ENCODE measurements at places on chromosomes 11 and 22. TPM values are rescaled to one million over a fixed set of nuclear protein-coding genes. Genes with fewer than 3 reads are reported as not detected.

GRCh38 chr22:47396105-47396504 lies 633.7 kb downstream of the TBC1D22A start:
- DNase-seq: no peak

DNA sequence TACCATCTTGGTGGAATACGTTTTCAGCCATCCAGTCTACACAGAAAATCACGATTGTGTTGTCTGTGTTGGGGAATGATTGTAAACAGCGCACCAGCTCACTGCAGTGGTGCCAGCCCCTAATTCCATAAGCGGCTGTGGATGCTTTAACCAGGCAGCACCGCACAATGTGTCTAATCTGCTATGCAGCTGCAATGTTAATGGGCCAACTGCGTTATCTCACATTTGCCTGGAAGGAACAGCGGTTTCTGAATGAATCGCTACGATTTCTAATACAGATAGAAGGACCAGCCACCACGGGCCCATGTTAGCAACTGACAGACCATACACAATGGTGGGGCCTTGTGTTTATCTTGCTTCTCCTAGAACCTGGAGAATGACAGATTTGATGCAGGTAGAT lies 384.5 kb upstream of the KIRREL3 start:
- DNase-seq: no peak

DNA sequence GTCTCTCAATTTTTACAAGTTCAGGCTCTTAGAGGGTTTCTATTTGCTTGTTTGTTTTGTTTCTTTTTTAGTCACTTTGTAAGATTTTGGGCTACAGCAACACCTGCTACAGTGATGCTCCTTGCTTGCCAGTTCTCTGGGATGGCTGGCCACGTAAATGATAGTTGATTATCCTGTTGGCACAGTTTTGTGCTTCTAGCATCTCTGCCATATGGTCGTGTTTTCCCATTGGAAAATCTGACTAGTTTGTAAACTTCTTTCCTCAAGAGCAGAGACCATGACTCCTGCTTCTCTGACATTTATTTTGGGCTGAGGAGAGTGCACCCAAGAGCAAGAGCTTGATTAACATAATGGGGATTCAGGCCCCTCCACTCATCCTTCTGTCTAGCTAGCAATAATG lies 1621.6 kb upstream of the RAG2 start:
- no peak for DNase-seq

DNA sequence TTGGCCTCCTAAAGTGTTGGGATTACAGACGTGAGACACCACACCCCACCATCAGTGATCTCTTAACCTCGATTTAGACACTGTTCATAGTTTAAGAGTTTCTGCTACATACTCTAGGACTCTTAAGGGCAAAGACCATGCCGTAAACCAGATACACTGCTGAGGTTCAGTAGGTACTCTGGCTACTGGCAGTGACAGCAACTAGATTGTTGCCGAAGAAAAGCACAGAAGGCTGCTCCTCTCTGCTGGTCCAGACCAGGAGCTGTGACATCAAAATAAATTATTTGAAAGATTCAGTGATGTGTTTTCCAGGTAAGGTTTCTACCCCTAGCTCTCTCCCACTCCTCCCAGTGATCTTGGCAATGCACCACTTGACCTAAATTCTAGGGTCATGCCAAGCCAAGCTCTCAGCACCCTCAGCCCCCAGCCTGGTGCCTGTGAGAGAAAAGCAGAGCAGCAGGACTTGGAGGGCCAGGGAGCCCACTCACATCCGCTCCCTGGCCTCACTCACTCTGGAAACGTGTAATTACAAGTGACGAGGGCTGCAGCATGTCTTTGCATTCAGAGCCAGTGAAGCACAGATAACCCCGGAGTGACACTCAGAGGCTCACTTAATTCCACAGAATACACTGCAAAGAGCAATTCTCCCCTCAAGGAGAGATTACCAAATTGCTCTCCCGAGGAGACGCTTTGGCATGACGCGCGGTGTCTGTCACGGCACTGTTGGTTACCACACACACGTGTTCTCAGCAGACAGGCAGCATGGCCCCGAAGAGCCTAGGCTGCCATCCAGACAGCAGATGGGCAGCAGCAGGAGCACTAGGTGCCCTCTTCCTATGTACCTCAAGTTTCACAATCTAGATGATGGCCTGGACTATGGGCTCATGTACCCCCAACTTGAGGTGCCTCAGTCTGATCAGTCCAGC lies 96.9 kb upstream of the PITPNB start:
- DNase-seq: peak; percentile 27

GRCh38 chr11:1600626-1601025 lies 2.5 kb upstream of the KRTAP5-2 start:
- DNase-seq: no peak

- peak; percentile 64 for DNase-seq
Observed at GRCh38 chr22:17199003-17199731, 20.1 kb downstream of the ADA2 start.

GRCh38 chr22:41368543-41369423 lies 13.0 kb upstream of the TEF start:
- DNase-seq: no peak

DNA sequence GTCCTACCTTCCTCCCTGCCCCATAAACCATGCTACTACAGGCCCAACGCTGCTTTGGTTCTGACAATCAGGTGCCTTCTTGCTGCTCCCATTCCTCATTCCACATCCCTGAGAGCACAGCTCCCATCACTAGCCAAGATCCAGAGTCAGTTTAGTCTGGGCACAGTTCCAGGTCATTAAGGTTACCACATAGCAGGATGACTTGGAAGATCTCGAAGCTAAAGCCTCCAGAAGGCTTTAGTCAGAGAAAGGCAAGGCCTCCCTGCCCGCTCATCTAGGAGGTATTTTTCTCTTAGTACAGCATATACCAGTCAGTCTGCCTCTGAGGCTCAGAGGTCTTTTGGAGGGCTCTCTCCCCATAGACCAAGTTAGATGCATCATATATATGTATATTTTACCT lies 30.3 kb downstream of the TRIM66 start:
- DNase-seq: no peak

DNA sequence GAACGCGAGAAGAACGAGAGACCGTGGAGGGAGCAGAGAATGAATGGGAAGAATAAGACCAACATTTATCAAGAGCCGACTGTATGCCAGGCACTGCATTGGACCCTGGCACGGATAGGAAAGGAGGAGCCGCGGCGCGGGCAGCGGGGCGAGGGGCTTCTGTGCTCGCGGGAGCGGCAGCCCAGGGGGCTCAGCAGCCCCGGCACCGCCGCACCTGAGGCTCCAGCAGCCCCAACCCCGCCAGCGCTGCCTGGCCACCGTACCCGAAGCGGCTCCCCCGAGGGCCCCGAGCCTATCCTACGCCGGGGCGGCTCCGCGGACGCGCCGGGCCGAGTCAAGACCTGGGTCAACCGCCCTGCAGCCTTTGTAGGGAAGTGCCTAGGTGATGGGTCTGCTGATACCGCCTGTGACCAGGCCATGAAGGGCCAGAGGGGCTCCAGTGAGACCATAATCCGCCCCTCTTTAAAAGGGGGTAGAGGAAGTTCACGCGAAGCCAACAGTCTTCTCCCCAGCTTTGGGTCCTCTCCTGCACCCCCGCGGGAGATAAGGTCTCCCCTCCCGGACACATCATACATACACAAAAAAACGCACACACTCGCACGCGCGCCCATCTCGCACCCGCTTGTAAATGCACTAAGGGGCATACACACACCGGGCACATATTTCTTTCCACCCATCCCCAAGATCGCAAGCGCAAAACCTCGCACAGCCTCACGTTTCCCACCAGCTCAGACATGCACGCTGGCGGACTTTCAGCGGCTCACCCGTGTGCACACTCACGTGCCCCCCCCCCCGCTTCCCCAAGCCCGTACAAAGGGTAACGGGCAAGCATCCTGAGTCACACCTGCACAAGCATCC lies 935 bp upstream of the RTN4RL2 start:
- DNase-seq: no peak

DNA sequence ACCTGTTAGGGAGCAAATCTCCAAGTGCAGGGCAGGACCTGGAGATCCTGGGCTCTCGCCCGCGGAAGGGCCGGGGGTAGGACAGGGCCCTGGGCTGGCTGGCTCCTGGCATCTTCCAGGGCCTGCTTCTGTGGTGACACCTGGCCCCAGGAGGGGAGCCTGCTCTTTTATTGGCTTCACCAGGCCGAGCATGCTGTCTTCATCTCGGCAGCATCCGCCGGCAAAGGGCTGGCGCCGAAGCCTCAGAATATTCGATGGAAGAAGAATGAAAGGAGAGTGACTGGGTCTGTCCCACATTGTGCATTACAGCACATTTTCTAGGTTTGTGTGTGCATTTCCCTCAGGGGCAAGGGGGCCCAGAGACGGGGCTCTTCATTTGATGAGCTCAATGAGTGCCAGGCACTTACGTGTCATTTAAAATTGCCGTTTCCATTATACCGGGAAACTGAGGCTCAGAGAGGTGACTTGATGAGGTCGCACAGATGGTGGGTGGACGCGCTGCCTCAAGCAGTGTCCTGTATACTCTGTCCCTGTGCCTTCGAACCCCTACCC lies 70.0 kb downstream of the RBX1 start:
- DNase-seq: no peak

DNA sequence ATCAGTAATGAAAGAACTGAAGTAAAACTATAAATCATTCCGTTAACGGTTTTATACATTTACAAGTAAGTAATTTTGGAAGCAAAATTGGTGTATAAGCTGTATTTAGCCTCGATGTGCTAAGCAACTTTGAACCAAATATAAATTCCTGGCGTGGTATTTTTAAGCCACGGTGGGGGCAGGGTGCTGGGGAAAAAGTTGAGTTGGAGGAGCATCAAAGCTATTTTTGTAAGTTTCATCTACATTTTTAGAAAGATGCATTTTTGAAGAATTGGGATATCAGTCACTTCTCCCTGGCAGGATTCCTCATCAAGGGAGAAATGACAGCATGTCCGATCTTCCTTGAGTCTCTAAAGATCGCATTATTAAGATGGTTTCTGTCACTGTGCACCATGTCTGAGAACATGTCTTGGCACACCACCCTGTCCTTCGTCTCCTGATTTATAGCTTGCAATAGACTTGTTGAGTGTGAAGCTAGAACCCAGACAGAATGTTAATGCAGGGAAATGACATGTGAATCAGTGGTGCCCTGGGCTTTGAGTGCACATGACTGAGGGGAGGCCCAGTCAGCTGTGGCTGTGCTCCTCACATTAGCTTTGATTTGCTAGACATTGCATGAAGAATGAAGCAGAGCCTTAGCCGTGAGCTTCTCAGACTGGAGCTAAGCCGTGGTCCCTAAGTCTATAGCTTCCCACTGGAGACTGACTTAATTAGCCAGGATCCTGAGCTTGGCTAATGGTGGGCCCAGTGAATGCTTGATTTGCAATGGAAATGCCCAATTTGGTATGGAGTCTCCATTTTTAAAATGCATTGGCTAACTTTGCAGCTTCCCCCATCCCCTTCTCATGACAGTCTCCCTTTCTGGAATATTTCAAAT lies 127.0 kb downstream of the COMMD9 start:
- no peak for DNase-seq

- no peak for DNase-seq
Observed at GRCh38 chr11:10798330-10798928, 10.3 kb downstream of the EIF4G2 start.

- DNase-seq: no peak
Observed at GRCh38 chr22:19086417-19086816, 35.8 kb downstream of the DGCR2 start.

DNA sequence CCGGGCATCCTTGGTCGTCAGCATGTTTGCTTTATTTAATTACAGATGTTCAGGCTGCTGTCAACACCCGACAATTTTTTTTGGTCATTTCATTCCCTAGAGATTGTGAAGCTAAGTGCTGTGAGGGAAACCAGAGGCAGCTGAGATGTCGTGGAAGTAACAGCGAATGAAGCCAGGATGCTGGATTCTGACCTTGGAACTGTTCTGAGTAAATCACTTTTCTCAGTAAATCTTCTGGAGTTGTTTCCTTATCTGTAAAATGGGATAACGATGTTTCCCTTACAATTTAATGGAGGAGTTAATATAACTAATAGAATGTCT lies 390 bp upstream of the CKAP5 start:
- no peak for DNase-seq

DNA sequence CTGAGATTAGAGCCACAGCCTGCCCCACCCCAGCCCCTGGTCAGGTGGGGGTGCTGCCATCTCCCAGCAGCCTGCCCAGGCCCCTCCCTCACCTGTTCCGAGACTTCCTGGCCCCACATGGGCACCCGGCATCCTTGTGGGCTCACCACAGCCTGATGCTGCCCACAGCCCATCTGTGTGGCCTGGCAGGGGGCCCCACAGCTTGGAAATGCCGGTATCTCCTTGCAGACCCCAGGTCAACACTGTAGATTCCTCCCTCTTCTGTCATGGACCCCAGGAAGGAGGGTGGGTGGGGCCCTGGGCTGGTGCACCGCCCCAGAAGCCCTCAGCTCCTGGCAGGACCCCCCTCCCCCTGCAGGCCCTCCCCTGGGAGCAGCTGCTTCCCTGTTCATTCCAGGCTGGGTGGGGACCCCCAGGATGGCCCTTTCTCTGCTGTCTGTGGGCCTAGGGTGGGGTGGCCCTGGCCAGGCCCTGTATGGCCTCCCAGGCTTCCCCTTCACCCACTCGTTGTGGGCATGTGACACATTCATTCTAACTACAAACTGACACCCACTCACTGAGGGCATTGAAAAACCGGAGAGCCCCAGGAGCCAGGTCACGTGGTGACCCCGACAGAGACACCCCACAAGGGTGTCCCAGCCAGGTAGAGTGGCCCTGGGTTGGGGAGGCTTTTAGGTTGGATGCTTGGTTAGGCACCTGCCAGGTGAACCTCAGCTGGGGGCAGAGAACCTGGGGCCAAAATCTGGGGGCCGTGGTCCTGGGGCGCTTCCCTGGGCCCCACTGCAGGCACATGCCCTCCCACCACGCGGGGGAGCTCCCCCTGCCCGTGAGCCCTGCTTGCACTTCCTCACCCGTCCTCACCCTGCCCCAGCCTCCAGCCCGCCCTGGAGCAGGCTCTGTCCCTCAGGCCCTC lies 44.1 kb upstream of the CCDC188 start:
- DNase-seq: no peak

GRCh38 chr11:47225552-47226400 lies 11.0 kb downstream of the DDB2 start:
- DNase-seq: no peak

DNA sequence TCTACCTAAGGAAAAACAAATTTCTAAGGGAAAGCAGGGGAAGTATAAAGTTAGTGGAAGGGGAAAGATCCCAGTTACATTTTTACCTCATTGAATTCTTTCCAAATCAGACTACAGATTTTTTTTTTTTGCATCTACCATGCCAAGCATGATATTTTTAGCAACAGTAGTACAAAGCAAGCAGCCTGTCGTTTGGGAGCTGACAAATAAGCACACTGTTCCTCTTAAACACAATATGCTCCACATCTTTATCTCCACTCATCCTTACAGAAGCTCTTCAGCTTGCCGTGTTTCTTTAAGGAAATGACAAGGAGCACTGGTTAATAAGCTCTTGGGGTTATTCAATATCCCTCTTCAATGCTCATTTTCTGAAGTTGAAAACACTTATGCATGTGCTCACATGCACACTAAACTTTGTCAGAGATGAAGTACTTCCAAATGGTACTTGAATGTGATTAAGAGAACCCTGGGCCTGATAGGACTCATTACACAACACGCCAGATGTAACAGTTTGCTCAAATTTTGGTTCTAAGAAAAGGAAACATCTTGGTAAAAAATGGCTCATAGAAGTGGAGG lies 53.8 kb downstream of the PAX6 start:
- no peak for DNase-seq

GRCh38 chr11:112628676-112629075 lies 332.5 kb upstream of the NCAM1 start:
- no peak for DNase-seq

TESMIN gene
- 0.90 TPM for total RNA-seq

MS4A15 gene
- not detected for total RNA-seq

MYBPC3 gene
- total RNA-seq: 1,646 TPM

PAMR1 gene
- total RNA-seq: 7.0 TPM

KDELR3 gene
- total RNA-seq: 10.7 TPM

CHST1 gene
- total RNA-seq: 6.5 TPM

CCDC73 gene
- total RNA-seq: not detected

GLB1L3 gene
- not detected for total RNA-seq

Data from heart left ventricle (tissue), 16 donors.